GM23248 (cell line): ENCODE measurements at places on chromosomes 5 and 9.

DNA sequence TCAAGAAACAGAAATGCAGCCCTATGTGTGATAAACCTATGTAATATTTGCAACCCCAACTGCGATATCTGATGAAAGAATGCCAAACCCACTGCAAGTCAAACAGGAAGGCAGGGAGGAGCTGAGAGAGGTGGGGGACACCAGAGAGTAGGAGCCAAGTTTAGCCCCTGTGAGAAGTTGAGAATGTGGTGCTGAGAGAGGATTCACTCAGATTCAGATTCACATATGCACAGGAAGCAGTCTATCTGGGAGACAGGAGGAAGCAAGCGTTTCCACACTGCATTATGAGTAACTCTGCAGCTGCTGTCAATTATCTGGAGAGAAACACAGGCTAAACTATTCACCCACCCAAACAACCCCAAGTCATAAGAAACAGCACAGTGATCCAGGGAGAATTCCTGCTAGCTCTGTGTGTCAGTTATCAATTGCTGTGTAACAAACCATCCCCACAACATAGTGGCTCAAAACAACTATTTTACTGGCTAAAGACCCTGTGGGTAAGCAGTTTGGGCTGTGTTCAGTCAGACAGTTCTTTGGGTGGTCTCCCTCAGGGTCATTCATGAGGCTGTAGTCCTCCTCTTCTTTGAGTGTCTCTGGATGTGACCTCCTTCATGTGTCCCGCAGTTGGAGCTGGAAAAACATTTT is 161.9 kb upstream of the RAI14 start:
- DNase-seq = peak; percentile 67

DNA sequence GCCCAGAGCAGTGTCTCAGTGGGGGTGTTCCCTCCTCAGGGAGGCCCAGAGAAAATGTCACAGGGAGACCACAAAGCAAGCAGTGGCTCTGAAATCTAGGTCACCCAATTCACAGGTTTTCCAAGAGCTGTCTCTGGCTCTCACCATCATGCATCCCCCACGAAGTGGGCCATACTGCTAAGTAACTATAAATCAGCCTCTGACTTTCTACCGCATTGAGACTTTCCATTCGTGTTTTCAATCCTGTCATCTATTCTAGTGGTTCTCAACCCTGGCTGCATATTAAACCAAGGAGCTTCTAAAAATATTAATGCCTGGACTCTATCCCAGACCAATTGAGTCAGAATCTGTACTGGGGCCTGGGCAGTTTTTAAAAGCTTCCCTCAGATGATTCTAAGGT is 2.0 kb upstream of the C1QTNF3 start:
- DNase-seq = peak; percentile 63

- peak; percentile 88 for DNase-seq
Measured at GRCh38 chr5:82405161-82405560, 127.0 kb upstream of the RPS23 start.

- no peak for DNase-seq
Measured at GRCh38 chr9:138064547-138064946, 187.0 kb downstream of the CACNA1B start.

- DNase-seq = no peak
Measured at GRCh38 chr5:180613814-180614188, 22.5 kb upstream of the SCGB3A1 start.

DNA sequence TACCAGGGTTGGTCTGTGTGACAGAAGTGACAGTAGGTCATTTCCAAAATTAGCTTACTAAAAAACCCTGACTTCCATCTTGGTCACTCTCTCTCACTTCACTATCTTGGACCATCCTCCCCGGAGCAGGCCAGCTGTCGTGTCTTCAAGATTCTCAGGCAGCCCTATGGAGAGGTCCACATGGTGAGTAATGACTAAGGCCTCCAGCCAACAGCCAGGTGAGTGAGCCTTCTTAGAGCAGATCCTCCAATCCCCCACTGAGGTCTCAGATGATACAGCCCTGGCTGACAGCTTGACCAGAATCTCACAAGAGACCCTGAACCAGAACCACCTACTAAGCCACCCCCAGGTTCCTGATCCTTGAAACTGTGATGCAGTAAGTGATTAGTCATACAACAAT is 92.0 kb downstream of the DCP2 start:
- no peak for DNase-seq

DNA sequence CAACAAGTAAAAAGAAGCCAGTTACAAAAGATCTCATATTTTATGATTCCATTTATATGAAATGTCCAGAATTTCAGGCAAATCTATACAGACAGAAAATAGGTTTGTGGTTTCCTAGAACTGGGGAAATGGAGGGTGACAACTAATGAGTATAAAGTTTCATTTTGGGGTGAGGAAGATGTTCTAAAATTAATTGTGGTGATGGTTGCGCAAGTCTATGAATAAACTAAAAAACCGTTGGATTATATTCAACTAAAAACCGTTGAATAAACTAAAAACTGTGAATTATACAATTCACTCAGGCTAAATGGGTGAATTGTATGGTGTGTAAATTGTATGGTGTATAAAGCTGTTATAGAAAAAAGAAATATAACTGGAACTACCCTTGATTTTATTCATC is 47.6 kb downstream of the ADAMTS6 start:
- DNase-seq = no peak

DNA sequence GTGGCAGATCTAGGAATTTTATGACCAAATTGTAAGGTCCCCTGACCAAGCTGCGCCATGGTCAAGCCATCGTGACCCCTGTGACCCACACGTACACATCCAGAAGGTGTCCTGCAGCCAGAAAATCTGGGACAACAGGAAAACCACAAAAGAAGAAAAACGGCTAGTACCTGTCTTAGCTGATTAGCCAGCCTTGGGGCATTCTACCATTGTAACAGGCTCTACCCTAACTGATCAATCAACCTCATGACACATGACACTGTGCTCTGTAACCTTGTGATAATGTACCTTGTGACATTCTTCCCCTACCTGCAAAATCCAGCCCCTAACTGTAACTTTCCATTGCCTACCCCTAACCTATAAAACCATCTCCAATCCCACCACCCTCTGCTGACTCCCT is 43.6 kb downstream of the SPTLC1 start:
- DNase-seq = no peak

- DNase-seq = no peak
Measured at GRCh38 chr5:35066260-35066795, 18.6 kb upstream of the AGXT2 start.

DNA sequence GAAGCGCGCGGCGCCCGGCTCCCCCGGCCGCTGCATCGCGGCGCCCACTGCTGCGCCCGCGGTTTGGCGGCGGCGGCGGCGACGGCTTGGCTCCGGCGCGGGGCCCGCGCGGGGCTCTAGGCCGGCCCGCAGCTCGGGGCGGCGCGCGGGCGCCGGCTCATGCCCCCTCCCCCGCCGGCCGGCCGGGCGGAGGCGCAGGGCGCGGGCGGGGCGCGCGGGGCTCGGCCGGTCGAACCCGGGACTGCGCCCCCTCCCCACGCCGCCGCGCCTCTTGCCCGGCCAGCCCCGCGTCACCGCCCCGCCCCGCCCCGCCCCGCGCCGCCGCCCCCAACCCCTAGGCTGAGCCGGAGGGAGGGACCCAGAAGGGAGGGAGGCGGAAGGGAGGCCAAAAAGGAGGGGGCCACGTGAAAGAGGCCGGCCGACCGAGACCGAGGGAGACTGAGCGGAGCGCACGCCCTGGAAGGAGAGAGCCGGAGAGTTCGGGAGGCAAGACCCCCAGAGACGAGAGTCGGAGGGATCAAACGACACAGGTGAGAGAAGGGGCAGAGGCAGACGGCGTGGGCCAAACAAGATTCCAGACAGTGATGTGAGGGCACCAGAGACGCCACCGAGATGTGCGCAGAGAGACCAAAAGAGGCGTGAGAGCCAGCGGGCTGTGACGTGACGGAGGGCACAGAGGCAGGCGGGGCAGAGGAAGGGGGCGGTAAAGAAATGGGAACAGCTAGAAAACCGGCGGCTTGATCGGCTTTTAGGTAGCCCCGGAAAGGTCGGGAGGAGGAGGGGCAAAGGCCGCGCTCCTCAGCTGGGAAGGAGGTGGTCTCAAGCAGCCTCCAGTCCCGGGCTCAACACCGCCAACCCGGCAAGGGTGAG is at the start of gene BARX1:
BARX1 (minus strand) TSS at position 245 of the 870 bp plus-strand sequence; CDS start at position 36, 209 bp downstream.
- DNase-seq = peak; percentile 48

DNA sequence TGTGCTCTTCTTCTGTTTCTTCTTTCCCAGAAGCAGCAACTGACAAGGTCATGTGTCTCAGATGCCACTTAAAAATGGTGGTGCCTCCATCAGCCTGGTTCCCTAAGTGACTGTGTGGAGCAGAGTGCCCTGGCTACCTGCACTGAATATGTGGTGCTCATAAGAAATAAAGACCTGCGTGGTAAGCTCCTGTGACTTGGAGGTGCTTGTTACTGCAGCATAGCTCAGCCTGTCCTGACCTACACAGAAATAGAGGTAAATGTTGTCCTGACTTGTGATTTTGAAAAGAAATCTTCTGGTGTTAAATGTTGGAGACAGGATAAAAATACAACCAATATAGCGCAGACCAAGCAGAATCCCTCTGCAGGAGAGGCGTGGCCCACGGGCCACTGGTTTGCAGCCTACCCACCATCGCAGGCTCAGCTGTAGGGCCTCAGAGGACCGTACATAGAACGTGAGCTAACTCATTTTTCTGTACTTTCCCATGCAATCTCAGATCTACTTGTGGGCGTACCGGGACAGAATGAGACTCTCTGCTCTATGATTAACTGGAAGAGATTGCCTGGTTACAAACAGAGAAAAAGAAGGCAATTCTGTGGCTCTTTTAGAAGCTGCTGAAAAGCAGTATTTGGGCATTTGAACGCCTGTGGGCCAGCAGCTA is 79.4 kb upstream of the UNC5A start:
- no peak for DNase-seq

DNA sequence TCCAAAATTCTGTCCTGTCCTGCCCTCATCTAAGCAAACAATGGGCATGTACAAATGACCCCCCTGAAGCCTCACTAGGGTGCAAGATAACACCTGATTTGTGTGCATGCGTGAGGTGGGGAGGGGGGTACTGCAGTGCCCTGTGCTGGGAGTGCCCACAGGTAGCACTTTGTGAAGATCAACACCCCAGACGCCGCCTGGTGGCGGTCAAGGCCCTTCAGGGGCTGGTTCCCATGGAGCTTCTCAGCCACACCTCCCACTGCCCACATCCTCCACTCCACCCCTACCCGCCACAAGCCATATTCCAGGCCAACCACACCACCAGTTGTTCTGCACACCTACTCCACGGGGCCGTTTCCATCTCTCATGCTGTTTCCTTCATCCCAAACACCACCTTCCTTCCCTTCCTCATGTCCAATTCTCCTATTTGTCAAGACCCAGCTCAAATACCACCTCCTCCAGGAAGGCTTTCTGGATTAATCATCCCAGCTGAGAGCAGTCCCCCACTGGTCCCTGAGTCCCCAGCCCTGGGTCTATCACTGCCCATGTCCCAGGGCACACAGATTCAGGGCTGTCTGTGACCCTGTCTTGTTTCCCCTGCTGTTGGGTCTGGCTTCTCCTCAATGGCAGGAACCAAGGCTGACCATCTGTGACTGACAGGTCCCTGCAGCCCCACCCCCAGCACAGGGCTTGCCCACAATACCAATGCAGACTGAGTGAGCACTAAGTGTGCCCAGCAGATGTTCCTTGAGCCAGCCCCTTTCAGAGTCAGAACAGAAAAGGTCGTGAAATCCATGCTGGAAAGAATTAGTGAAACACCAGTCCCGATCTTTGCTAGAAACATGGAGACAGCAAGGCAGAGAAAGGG is 178.4 kb downstream of the PAX5 start:
- peak; percentile 17 for DNase-seq

GRCh38 chr5:22985446-22985845 is 132.3 kb upstream of the CDH12 start:
- no peak for DNase-seq

- peak; percentile 51 for DNase-seq
Measured at GRCh38 chr5:93018461-93018860, 562.6 kb downstream of the NR2F1-AS1 start.

GRCh38 chr5:93300309-93300923 is 280.6 kb downstream of the NR2F1-AS1 start:
- DNase-seq = no peak

DNA sequence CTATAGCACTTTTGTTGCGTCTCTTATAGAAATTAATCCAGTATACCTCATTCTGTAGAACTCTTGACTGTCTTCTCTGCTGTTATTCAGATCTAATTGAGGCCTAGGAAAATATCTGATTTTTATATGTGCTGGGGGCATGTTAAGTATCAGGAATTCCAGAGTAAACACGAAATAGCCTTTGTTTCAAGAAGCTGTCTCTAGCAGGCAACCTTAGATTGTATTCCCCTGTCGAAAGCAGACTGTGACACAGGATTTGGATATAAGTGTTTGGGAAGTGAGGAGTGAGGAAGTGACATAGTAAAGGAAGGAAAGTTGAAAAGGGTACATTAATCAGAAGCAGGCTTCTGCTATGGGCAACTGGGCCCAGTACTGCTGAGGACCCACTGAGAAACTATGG is 72.1 kb upstream of the RASA1 start:
- DNase-seq = peak; percentile 21

GRCh38 chr5:80541392-80541791 is 28.7 kb downstream of the ANKRD34B start:
- DNase-seq = no peak

DNA sequence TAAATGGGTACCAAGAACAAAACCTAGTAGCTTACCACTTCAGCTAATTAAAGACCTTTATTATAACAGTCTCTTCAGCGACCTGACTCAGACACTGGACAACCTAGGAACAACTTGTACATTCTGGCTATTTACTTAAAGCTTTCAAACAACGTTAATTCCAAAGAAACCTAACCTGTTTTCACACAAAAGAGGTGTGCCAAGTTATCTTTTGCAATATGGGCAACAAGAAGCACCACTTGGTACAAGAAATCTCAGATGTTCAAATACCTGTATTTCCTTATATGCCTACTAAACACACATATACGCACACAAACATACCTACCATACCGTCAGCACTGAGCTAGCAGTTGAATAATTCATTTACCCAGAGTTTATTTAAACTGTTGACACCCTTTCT is 23.0 kb downstream of the RNF145 start:
- no peak for DNase-seq

GRCh38 chr9:120941046-120941770 is 14.6 kb upstream of the TRAF1 start:
- DNase-seq = peak; percentile 86

DNA sequence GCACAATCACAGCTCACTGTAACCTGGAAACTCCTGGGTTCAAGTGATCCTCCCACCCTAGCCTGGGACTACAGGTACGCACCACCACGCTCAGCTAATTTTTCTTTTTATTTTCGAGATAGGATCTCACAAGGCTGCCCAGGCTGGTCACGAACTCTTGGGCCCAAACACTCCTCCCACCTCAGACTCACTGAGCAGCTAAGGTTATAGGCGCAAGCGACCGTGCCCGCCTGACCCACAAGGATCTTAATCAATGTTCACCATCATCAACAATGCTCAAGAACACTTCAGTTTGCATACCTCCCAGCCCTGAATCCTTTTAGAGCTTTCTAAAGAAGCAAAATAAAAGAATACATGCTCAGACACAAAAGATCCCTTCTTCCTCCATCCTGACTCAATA is 13.2 kb downstream of the ETF1 start:
- no peak for DNase-seq

GRCh38 chr9:134325813-134326723 is at the start of gene RXRA:
Gene RXRA (plus strand): TSS chr9:134326455. CDS start chr9:134326632, 177 bp downstream.
- peak; percentile 90 for DNase-seq
